ENCODE measurements at places on chromosomes 5 and 9.

GRCh38 chr5:96868603-96869371 is 7.5 kb upstream of the ERAP2 start:
- no peak overlapping the region for H3K27ac ChIP-seq
- no peak overlapping the region for H3K4me3 ChIP-seq
- no peaks in the 10 kb centered on the region for H3K27me3 ChIP-seq
- no peaks in the 10 kb centered on the region for H3K36me3 ChIP-seq
- DNase-seq, result peak; percentile 56

DNA sequence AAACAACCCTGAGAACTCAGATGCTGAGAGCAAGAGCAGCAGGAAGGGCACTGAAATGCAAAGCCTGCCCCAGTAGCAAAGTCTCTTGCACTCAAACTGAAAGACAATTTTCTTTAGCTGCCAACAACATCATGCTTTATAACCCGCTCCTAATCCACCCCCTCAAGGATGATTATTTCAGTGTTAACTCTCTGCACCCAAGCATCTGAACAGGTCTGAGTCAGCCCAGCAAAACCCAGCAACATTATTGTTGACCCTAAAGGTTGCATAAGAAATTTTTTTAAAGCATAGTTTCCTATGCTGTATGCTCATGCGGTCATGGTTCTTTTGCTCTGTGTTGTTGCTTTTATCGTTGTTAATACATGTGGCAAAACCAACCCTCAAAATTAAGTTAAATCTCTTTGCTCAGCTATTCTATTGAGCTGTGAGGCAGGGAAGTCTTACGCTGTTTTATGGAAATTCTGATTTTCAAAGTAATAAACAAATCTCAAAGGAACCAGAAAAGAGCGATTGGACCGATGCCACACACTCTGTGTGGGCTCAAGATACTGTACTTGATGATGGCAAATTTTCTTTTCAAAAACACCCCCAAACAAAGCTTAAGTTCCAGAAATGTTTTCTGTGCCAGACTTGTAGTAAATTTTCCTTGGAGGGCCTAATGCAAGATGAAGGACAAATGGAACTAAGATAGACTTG is 440.6 kb upstream of the MPDZ start:
- no peaks in the 10 kb centered on the region for H3K27me3 ChIP-seq
- no peaks in the 10 kb centered on the region for H3K4me1 ChIP-seq
- no peak overlapping the region for H3K4me3 ChIP-seq
- no peak for DNase-seq

GRCh38 chr9:101738566-101739183 is at the start of gene GRIN3A:
TSS of gene GRIN3A (minus strand) at chr9:101738647. CDS start at chr9:101737979, 668 bp downstream.
- H3K4me3 ChIP-seq, result no peak within 1 kb of the TSS
- H3K27me3 ChIP-seq, result peaks cover 11% of the 10 kb centered on the region
- no peak for DNase-seq
- no peaks in the 10 kb centered on the region for H3K4me1 ChIP-seq
- H3K36me3 ChIP-seq, result no peaks in the 10 kb centered on the region
- no peak within 1 kb of the TSS for H3K27ac ChIP-seq

GRCh38 chr9:115594557-115594956 is 476.6 kb upstream of the TNC start:
- H3K4me3 ChIP-seq, result no peak overlapping the region
- no peaks in the 10 kb centered on the region for H3K36me3 ChIP-seq
- no peaks in the 10 kb centered on the region for H3K4me1 ChIP-seq
- no peak for DNase-seq

GRCh38 chr9:124799274-124800006 is 22.5 kb downstream of the OLFML2A start:
- no peaks in the 10 kb centered on the region for H3K36me3 ChIP-seq
- no peak overlapping the region for H3K4me3 ChIP-seq

DNA sequence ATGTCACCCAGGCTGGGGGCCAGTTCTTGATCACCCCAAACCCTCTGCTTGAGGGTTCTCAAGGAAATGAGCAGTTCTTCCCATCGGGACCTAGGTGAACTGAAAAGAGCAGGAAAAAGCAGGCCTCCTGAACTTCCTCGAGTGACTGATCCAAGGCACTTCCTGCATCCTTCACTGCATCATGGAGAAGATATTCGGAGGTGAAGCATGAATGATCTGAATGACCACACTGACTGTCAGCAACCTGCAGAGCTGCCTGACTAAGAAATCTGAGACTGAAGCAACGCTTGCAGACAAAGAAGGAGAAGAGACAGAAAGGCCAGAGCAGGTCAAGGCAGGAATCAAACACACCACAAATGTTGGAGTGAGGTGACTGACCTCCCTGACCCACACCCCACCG is 420.2 kb downstream of the AGTPBP1 start:
- H3K4me1 ChIP-seq, result no peaks in the 10 kb centered on the region
- no peak overlapping the region for H3K27ac ChIP-seq
- no peaks in the 10 kb centered on the region for H3K36me3 ChIP-seq
- no peaks in the 10 kb centered on the region for H3K27me3 ChIP-seq
- no peak for DNase-seq
- H3K4me3 ChIP-seq, result no peak overlapping the region

GRCh38 chr5:172782169-172783039 is 11.4 kb upstream of the DUSP1 start:
- no peaks in the 10 kb centered on the region for H3K27me3 ChIP-seq
- H3K4me1 ChIP-seq, result peaks cover 16% of the 10 kb centered on the region
- H3K36me3 ChIP-seq, result no peaks in the 10 kb centered on the region
- H3K4me3 ChIP-seq, result no peak overlapping the region
- no peak overlapping the region for H3K27ac ChIP-seq
- no peak for DNase-seq

DNA sequence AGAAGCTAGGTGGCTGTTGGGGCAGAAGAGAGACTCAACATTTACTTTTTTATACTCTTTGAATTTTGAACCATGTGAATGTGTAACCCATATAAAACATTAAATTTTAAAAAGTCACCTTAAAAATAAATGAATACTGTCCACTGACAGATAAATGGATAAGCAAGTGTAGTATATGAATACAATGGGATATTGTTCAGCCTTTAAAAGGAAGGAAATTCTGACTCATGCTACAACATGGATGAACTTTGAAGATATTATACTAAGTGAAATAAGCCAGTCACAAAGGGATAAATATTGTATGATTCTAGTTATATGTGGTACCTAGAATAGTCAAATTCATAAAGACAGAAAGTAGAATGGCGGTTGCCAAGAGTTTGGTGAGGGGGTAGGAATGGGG is 113.9 kb downstream of the TMEM174 start:
- H3K4me3 ChIP-seq, result no peak overlapping the region
- no peak for DNase-seq
- H3K27ac ChIP-seq, result no peak overlapping the region
- no peaks in the 10 kb centered on the region for H3K36me3 ChIP-seq
- H3K27me3 ChIP-seq, result no peaks in the 10 kb centered on the region

DNA sequence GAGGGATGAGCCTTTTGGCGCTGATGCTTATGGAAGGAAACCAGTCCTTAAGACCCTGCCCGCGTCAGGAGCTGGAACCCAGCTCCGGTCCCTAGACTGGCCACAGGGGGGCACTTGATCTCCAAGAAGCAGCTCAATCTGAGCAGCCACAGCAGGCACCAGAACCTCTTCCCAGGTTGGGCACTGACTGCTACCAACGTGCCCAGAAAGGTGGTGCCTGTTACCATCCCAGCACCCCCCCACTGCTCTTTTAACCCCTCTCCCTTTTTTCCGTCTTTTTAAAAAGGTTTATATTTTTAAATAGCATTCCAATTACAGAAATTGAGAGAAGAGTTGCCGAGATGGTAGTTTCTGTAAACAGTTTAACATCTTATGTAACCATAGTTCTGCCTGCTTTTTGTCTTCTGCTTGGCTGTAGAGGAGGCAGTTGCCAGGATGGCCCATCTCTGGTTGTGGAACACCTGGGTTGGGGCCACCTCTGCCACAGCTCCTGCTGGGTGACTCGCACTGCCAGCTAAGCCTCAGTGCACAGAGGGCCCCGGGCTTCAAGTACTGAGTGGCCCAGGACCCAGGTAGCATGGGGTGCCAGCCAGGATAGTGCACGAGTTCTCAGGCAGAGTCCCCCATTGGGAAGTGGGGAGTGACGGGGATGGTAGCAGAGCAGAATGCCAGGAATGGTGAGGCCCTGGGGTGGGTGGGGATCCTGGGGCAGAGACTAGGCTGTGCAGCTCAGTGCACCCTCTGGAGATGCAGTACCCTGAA is 62.8 kb downstream of the PFDN1 start:
- H3K4me3 ChIP-seq, result no peak overlapping the region
- peaks cover 4% of the 10 kb centered on the region for H3K36me3 ChIP-seq
- H3K4me1 ChIP-seq, result peaks cover 7% of the 10 kb centered on the region
- H3K27me3 ChIP-seq, result no peaks in the 10 kb centered on the region
- DNase-seq, result peak; percentile 8

- H3K36me3 ChIP-seq, result no peaks in the 10 kb centered on the region
- H3K27me3 ChIP-seq, result no peaks in the 10 kb centered on the region
- H3K4me3 ChIP-seq, result no peak overlapping the region
- H3K27ac ChIP-seq, result no peak overlapping the region
Measured at GRCh38 chr9:91231619-91232018, 130.1 kb downstream of the AUH start.

DNA sequence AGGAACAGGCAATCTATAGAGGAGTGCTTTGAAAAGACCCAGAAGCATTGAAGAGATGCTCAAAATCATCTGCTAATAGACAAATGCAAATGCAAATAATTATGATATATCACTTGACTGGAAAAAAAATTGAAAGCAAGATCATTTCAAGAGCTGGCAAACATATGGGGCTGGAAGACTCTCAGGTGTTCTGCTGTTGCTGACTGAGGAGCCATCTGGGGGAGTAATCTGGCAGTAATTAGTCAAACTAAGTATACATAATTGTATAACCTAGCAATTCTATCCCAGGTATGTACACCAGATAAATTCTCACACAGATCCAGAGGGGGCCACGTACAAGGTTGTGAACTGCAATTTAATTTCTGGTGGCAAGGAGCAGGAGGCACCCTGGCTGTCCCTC is 4.6 kb upstream of the HMHB1 start:
- H3K4me3 ChIP-seq, result no peak overlapping the region
- DNase-seq, result no peak

DNA sequence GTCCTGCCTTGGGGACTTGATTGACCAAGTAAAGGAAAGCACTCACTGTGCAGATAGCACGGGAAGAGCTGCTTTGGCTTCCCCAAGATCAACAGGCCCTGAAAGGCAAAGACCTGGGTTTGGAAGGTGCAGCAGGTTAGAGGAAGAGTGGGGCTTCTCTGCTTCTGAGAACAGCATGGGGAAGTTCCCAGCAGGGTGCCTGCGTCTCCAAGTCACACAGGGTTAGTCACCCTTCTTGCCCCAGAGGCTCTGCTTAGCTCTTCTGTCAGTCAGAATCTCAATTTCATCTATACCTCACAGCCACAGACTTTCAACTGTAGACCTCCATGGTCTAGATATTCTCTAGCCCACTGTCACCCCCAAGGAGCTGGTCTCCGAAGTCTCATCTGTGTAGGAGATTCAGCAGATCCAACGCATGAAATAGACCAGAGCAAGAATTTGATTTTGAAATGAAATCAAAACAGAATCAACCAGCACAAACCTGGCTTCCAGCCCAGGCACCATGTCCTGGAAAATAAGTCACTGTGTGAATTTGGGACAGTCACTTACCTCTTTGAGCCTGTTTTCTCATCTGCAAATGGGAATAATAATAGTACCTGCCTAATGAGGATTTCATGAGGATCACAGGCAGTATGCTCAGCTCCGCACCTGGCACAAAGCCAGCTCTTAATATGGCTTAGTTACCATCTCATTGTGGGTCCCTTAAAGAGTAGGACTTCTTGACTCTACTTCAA is 64.0 kb downstream of the SFXN1 start:
- no peak for DNase-seq
- no peaks in the 10 kb centered on the region for H3K4me1 ChIP-seq

DNA sequence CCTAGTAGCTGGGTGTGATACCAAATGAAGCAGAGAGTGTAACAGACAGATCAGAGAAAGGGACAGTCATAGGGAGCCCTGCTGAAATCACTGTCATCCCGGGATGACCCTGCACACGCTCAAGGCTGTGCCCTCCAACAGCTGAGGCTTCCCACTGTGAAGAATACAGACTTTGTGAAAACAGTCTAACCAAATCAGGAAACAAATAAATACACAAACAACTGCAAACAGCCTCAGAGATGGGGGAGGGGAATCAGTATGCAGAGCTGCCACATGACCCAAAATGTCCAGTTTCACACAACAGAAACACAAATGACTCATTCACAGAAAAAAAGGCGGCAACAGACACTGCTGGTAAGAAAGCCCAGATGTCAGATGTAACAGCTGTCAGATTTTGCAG is 101.9 kb downstream of the ADAMTS2 start:
- H3K4me3 ChIP-seq, result no peak overlapping the region
- H3K36me3 ChIP-seq, result no peaks in the 10 kb centered on the region
- no peak overlapping the region for H3K27ac ChIP-seq
- no peaks in the 10 kb centered on the region for H3K4me1 ChIP-seq
- DNase-seq, result no peak

- no peak for DNase-seq
- no peaks in the 10 kb centered on the region for H3K4me1 ChIP-seq
- H3K36me3 ChIP-seq, result no peaks in the 10 kb centered on the region
- no peaks in the 10 kb centered on the region for H3K27me3 ChIP-seq
- no peak overlapping the region for H3K4me3 ChIP-seq
- no peak overlapping the region for H3K27ac ChIP-seq
Measured at GRCh38 chr9:8381601-8382000, 582.0 kb upstream of the DMAC1 start.

DNA sequence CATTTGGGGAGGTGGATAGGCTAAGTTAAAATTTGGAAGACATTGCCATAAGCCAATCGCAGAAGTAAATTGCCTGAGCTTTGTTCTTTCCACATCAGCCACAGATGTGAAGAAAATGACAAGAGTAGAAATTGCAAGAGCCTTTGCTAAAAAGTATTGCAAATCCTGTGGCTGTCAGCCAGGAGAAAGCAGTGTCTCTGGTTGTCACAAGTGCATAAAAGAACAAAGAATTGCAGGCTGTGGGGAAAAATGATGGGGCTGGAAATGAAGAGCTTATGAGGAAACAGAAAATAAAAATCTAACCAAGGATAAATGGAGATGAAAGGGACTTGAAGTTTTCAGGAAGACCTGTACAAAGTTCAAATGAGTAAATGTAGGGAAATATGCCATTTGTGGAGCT is 344.8 kb downstream of the CSNK1G3 start:
- no peak overlapping the region for H3K4me3 ChIP-seq
- H3K27me3 ChIP-seq, result no peaks in the 10 kb centered on the region
- H3K36me3 ChIP-seq, result no peaks in the 10 kb centered on the region
- no peak overlapping the region for H3K27ac ChIP-seq
- H3K4me1 ChIP-seq, result no peaks in the 10 kb centered on the region

DNA sequence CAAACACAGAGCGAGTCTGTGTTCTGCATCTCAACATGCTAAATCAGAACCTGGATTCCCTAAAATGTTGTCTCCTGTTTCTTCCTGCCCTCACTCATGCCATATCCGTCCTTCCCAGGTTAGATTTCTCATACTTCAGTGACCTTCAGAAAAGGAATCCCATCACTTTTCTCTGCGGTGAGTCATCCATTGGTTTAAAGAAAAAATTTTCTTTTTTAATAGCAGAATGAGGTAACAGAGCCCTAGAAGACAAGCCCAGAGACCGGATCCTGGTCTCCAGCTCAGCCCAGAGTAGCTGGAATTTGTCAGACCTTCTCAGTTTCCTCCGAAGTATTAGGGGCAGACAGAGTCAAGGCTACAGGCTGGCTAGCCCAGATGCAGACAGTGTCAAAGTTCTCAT is 143.2 kb upstream of the DMRT1 start:
- H3K4me3 ChIP-seq, result no peak overlapping the region
- H3K4me1 ChIP-seq, result no peaks in the 10 kb centered on the region
- DNase-seq, result no peak
- no peaks in the 10 kb centered on the region for H3K27me3 ChIP-seq
- H3K27ac ChIP-seq, result no peak overlapping the region

GRCh38 chr5:148393390-148393741 is 9.6 kb downstream of the FBXO38 start:
- no peaks in the 10 kb centered on the region for H3K27me3 ChIP-seq
- peaks cover 24% of the 10 kb centered on the region for H3K4me1 ChIP-seq
- no peak overlapping the region for H3K4me3 ChIP-seq
- H3K36me3 ChIP-seq, result peaks cover 5% of the 10 kb centered on the region
- H3K27ac ChIP-seq, result no peak overlapping the region
